Stimulated activated CD8-positive, alpha-beta memory T cell treated with anti-CD3 and anti-CD28 coated beads, Interleukin-4, amount 100 ng/mL, for 1 hour (primary cell): ENCODE measurements at places on chromosomes 16 and 17.

- no peak for DNase-seq
Observed at GRCh38 chr16:86708431-86708830, 130.1 kb downstream of the FOXL1 start.

DNA sequence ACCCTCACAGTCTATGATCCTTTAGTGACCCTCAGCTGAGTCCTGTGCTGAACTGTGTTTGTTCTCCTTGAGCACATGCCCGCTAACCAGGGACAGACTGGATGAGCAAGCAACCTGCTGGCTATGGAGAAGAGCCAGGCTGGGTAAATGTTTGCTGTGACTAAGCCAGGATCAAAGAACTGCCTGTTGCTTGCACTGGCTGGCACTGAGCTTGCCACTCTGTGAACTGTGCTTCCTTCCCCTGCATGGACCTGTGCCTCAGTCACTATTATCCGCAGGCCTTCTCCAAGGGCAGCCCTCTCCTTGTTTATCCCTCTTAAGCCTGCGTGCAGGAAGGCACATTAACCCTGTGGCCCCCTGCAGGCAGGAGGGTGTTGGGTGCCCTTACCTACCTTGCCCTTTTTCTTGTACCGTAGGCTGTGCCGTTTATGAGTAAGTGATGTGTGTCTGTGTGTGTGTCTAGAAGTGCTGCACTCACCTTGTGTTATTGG is 7.4 kb downstream of the PNPO start:
- no peak for DNase-seq

- DNase-seq = no peak
Observed at GRCh38 chr17:44004077-44004760, at the start of gene NAGS. NAGS (plus strand) TSS chr17:44004622; CDS start chr17:44004664, 42 bp downstream.

DNA sequence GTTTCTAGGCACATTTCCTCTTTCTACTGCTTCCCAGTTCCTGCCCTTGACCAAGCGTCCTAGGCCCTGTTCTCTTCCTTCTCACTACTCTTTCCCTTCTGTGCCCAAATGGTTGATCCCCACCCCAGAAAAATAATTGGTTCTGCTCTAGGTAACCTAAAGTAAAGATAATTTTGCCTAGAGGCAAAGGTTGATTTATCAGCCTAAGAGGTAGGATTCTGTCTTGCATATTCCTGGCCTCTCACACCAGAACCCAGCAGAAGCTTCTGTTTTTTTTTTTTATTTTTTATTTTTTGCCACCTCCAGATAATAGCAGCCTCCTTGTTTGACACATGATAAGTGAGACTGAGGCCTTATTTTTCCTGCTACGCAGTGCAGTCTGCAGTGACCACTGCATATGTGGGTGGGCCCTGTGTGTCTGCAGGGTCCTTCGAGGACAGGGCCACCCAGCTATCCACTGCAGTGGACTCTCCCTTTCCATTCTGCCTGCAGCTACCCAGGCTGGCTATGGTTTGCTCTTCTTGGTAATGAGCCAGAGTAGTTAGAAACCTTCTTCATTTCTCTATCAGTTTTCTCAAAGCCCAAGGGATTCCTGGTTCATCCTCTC is 701 bp downstream of the PIPOX start:
- DNase-seq = no peak

- no peak for DNase-seq
Observed at GRCh38 chr16:35207059-35207999, 1747.9 kb downstream of the TP53TG3F start.

GRCh38 chr17:39706383-39706782 is 6.5 kb downstream of the ERBB2 start:
- DNase-seq = no peak

DNA sequence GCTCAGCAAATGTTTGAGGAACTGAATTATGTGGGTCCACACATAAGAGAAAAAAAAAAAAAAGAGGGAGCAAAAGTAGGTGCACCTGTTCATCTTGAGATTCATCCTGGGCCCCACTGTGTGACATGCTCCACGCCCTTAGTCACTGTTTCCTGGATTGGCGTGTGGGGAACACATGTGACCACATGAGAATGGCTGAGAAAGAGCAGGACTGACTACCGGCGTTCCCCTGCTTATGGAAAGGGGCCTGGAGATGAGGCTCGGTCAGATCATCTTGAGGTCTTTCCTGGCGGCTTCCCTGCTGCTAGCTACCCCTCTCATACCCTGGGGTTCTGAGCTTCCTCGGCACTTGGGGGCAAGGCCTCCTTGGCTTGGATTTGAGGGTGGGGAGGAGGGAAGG is 3.9 kb downstream of the DEXI start:
- DNase-seq = no peak

DNA sequence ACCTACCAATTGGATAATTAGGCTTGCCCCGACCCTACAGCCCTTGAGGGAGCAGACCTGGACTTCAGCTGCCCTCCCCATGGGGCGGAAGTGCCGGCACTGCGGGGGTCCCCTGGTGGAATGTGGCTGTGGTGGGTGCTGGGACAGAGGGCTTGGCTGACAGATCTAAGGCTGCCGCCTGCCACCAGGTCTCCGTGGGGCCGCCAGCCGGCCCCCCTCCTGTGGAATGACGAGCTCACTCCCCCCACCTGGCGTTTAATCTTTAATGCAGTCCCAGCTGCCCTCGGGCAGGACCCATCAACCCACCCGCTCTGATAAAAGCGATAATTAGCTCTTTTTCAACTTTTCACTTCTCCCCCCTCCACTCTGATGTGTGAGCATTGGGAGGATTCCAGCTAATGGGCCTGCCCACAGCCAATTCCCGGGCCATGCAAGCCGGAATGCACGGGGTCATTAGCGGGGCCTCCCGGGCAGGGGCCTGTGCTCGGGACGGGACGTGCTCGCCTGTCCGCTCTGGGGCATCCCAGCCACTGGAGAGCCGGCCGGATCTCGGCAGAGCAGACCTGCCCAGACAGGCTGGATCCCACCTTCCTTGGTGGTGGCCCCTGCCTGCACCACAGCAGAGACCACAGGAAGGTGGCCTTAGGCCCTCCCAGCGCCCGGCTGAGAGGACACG is 28.3 kb upstream of the GOSR2 start:
- no peak for DNase-seq

DNA sequence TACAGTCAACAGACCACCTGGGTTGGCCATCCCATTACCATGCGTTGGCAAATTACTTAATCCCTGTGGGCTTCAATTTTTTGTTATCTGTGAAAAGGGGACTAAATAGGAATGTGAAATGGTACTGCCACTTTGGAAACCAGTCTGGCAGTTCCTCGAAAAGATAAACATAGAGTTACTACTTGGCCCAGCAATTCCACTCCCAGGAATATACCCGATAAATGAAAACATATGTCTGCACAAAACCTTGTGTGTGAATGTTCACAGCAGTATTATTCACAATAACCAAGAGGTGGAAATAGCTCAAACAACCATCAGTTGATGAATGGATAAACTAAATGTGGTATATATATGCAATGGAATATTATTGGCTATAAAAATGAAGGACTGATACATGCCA is 87.9 kb downstream of the TANGO6 start:
- no peak for DNase-seq

GRCh38 chr17:27404676-27405075 is 51.6 kb upstream of the KSR1 start:
- DNase-seq = no peak

- DNase-seq = no peak
Observed at GRCh38 chr17:35117984-35118383, 1.7 kb downstream of the RAD51D start.

DNA sequence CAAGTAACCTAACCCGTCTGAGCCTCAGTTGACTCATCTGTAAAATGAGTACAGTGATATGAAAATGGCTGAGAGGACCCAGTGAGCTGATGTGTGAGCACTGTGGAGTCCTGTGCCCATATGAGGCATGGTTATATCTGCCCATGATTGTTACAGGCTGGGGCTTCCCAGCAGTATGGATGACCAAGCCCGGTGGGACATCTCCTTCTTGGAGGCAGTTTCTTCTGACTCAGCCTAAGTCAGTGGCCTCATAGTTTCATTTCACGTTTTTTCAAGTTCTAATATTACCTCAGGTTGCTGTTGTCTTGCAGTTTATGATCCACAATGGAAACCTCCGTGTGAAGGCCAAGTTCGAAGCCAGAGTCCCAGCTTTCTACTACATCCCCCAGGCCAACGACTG is 4.8 kb downstream of the ADAP2 start:
- no peak for DNase-seq

DNA sequence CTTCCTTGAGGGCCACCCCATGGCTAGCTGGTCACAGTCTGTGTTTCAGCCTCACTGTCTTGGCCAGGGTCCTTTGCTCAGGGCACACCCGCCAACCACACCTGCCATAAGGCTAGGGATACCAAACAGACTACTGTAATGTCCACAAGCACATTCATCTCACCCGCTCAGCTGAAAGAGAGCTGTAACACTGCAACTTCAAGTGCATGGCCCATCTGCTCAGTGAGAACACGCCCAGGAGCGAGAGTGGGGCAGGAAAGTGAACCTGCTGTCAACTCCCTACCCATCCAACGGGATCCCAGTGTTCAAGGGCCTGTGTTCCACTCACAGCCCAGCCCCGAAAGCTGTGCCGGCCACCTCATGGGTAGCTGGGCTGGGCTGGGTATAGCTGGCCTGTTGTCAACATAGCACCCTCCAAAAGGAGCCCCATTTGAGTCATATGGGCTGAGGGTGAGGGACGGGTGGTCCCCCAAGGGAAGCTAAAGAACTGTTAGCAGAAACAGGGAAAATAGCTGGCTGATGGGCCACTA is 55.7 kb downstream of the SCNN1B start:
- no peak for DNase-seq

DNA sequence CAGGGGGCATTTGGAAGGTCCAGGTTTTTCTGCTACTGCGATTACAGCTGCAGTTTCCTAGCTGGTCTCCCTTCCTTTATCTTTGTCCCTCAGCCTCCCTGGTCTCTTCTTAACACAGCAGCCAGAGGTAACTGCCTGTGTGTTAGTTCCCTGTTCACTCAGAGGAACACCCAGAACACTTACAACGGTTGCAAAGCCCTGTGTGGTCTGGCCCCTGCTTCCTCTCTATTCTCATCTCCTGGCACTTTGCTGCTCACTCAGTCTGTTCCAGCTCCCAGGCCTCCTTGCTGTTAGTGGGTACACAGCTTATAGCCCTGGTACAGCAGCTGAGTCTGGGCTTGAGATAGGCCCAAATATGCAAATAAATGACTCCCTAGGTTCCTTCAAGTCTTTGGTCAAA is 16.4 kb downstream of the NTN1 start:
- DNase-seq = no peak

DNA sequence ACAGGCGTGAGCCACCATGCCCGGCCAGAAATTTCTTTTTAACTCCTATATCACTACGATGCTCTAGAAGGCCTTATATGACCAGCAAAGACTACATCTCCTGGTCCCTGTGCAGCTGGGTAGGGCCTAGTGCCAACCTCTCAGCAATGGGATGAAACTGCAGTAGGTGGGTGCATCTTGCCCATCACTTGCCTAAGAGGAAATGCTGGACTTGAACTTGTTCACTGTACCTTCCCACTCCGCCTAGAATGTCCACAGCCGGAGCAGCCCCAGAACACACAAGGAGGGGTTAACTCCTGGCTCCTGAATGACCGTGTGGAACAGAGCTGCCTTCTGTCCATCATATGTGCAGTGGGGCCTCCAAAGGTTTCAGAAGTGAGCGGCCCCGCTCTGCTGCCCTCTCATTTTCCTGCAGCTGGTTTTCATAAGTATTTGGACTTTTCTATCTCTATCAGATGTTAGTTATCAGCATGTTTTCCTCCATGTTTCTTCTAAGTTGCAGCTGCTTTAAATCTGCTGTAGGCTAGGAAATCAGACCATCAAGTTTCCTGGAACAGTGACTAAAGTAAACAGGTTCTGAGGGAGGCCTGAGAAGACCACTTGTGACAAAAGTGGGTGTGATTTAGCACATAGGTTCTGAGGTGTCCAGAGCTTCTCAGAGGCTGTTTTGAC is 52.5 kb downstream of the WSB1 start:
- DNase-seq = no peak

- DNase-seq = no peak
Observed at GRCh38 chr17:14805348-14805747, 459.8 kb downstream of the PMP22 start.

- no peak for DNase-seq
Observed at GRCh38 chr16:18797746-18798145, 3.6 kb downstream of the ARL6IP1 start.

- DNase-seq = no peak
Observed at GRCh38 chr17:77734371-77735080, 224.0 kb upstream of the TNRC6C start.
